RPMI7951 (cell line): ENCODE measurements at places on chromosomes 13 and 19. TPM values are rescaled to one million over a fixed set of nuclear protein-coding genes. Genes with fewer than 3 reads are reported as not detected.
A peak's percentile ranks its signal among the peaks of the same experiment; 100 is the strongest.

Gene OR7D2
- not detected in 2 replicates for total RNA-seq

- DNase-seq: no peak
These were observed 19.0 kb downstream of the NUMBL start for GRCh38 chr19:40671404-40671803.

GRCh38 chr13:100875392-100876043 lies 200.9 kb upstream of the TMTC4 start:
- DNase-seq: peak; percentile 95

Gene C13orf42
- not detected in 2 replicates for total RNA-seq

Gene TSHZ3
- total RNA-seq: 8.5 and 9.9 TPM in 2 replicates

GRCh38 chr19:29040292-29040691 lies 172.7 kb downstream of the UQCRFS1 start:
- no peak for DNase-seq

GRCh38 chr13:74171641-74172040 lies 37.4 kb upstream of the KLF12 start:
- no peak for DNase-seq

- peak; percentile 10 for DNase-seq
These were observed 32.8 kb downstream of the ELF1 start for GRCh38 chr13:40986101-40986856.

DNA sequence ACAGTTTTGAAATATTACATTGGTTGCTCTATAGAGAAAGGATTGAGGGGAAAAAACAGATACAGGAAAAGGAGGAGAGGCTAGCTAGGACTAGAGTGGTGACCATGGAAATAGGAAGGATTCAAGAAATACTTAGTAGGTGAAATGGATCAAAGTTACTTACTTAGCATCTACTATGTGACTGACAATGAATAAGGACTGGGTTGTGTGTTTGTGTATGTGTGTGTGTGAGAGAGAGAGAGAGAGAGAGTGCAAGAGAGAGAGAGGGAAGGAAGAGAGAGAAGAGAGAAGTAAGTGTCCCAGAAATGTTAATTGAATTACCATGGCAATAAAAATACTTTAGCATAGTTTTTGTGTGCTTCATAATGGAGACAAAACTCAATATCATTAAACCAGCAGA lies 7.9 kb downstream of the GPC6 start:
- no peak for DNase-seq

DNA sequence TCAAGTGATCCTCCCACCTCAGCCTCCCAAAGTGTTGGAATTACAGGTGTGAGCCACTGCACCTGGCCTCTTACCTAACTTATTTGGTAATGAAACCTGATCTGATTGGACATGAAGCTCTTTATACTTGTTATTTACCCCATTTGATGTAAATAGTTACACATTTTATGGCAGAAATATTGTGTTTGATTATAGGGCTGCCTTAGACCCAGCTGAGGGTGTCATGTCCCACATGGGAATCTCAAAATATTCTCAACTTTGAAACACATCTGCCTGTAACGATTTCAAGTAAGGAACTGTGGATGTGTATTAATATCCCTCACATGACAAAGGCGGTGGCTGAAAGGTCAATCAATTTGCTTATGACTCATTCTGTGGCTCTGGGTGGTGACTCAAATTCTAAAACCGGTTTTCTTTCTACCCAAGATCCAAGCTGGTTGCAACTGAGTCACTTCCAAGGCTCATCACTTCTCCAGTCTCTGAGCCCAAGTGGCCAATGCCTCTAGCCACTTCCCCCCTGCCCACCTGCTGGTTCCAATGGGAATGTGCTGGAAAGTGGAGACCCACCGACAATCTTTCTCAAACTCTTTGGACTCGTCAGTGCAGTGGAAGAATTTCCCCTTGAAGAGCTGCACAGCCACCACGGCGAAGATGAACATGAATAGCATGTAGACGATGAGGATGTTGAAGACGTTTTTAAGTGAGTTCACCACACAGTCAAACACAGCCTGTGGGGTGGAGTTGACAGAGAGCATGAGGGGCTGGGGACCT lies 110.9 kb downstream of the IER2 start:
- DNase-seq: peak; percentile 93

DNA sequence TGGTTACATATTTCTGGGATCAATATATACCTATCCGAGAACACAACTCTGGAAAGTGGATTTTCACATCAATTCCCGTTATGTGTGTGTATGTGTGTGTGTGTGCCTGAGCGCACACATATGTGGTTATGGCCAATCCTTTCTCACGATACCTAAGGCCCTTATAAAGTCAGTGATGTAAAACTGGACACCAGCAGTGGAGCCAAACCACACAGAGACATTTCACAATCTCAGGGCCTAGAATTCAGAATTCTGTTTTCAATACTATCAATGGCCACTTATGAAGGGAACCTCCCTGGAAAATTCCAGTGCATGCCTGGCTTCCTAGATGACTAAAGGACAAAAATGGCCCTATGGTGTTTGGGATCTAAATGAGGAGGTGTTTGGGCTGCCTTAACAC lies 187.3 kb upstream of the UBL3 start:
- peak; percentile 86 for DNase-seq

DNA sequence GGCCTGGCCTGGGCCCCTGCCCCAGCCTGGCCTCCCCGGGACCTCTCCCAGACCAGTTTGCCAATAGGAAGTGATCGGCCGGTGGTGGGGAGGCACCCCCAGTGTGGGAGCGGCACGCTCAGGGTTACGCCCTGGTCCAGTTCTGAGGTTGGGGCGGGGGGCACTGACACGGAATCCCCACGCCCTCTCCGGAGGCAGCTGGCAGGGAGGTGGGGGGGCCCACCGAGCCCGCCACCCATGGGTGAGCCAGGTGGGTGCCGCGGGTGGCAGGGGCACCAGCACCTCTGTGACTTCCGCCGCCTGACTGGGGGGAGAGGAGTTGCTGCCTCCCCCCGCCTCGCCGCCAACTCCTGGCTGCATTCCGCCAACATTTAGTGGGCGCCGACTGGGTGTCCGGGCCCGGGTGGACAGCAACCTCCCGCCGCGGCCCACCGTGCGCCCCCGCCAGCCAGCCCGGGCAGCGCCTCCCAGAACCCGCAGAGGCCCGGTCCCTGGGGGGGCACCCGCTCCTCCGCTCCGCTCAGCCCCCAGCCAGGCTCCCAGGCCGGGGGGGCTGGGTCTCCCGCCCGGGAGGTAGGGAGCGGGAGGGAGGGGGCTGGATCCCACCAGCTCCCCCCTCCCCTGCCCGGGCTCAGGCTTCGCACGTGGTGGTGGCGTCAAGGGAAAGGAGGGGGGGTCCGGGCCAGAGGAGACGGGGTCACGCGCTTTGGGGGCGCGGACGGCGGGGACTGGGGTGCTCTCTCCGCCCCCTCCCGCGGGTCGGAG lies 2.0 kb downstream of the ZBTB7A start:
- DNase-seq: no peak

Gene SYCN
- not detected in 2 replicates for total RNA-seq

DNA sequence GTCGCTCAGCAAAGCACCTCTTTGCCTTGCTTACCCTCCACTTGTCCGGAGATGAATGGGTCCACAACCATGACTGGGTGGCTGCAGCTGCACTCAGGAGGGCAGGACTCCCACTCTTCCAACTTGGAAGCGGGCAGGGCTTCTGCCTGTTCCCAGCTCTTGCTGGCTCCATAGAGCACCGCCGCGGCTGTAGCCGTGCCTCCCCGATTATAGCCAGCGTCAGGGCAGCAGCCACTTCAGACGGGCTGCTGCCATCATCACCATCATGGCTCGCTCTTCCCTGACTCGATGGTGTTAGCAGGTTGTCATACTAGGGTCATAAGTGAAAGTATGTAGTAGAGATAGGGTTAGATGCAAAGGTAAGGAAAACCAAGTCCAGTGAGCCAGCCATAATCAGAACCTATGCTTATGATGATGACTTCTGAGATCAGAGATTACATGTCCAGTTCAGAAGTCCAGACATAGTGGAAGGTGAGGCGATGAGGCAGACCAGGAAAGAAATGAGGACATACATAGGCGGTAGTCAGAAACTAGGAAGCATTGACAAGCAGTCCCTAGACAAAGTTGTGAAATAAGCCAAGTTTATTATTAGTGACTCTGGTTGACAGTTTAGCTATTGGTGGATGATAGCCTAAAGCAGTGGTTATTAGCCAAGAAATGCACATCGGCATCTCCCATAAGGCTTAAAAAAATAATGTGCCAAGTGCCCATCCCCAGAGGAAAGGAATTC lies 4.4 kb upstream of the INTS6 start:
- DNase-seq: no peak

GRCh38 chr19:21740559-21740958 lies 26.8 kb downstream of the ZNF100 start:
- no peak for DNase-seq

GRCh38 chr19:54644056-54644455 lies 13.8 kb downstream of the LILRB1 start:
- DNase-seq: no peak

- no peak for DNase-seq
These were observed 335.2 kb downstream of the SLITRK1 start for GRCh38 chr13:83547043-83547442.

Gene COL4A2
- 181 and 212 TPM in 2 replicates for total RNA-seq

- DNase-seq: no peak
These were observed 14.3 kb downstream of the FUT6 start for GRCh38 chr19:5825178-5825577.

GRCh38 chr13:30660796-30661195 lies 43.1 kb downstream of the USPL1 start:
- DNase-seq: no peak

- no peak for DNase-seq
These were observed 15.7 kb downstream of the ARID3A start for GRCh38 chr19:941292-942132.

GRCh38 chr13:36668316-36668715 lies 5.5 kb upstream of the SERTM1 start:
- DNase-seq: no peak

DNA sequence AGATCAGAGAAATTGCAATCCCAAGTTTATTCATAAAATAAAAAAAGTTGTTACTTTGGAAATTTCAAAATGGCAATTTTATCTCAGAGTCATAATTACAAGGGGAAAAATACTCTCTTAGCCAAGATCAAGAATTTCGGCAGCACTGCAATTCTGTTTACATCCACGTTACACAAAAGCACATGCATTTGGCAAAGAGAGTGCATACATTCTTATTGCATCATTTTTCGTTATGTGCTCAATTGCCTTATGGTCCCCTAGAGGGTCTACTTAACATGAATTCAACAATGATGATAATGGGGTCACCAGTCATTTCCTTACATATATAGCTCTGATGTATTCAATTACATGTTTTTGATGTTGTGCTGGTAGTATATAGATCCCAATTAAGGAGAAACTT lies 498.0 kb downstream of the DIAPH3 start:
- no peak for DNase-seq

Gene PPP1R13L
- 4.5 and 5.3 TPM in 2 replicates for total RNA-seq

Gene PCDH17
- total RNA-seq: under 0.01 TPM in 1 of 2 replicates, not detected in the other

DNA sequence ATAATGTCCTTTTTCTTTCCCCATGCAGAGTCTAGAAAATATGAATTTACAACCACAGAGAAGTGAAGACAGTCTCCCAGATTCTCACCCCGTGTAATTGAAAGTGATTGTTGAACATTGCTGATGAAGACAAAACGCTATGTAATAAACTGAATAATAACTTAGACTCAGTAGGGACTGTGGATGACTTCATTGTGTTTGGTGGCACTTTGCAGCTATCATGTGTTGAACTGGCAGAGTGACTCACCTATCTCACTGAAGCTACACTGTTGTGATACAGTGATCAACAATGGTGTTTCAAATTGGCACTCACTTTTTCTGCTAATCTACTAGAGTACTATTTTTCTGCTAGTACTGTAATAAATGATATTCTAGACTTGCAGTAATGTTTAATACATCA lies 261.3 kb downstream of the DACH1 start:
- DNase-seq: no peak

DNA sequence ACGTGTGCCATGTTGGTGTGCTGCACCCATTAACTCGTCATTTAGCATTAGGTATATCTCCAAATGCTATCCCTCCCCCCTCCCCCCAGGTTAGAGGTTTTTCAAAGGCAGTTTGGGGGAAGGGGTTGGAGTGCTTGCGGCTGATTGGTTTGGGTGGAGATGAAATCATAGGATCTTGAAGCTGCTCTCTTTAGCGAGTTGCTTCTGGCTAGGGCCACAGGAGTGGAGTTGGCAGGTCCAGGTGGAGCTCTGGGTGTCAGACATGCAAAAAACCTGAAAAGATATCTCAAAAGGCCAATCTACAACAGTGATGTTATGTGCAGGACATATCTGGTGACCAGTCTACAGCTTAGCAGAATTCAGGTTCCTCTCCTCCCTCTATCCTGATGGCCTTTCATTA lies 32.6 kb upstream of the CXCL17 start:
- no peak for DNase-seq

DNA sequence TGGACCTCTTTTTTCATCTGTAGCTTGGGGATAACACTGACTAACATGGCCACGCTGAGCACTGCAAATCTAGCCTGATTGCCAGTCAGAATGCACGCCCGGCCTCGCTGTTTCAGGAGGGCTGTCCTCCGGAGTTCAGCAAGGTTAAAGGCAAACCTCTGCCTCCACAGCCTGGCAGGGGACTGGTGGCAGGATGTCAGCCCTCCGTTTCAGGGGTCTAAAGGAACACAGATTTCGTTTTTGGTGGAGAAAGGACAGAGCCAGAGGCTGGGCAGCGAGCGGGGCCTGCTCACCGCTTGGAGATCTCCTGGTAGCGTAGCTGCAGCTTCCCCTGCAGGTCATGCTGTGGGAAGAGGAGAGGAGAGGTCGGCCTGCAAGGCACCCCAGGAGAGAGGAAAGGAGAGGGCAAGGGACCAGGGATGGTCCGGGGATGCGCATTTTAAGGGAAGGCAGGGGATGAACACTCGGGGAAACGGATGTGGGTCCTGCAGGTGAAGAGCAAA lies 560 bp downstream of the NDUFA7 start:
- peak; percentile 49 for DNase-seq

- DNase-seq: peak; percentile 23
These were observed 12.3 kb downstream of the FAM187B start for GRCh38 chr19:35216016-35216832.

Gene GARIN5A
- total RNA-seq: 1.3 TPM in 1 of 2 replicates, not detected in the other

- DNase-seq: peak; percentile 48
These were observed 1418.4 kb downstream of the UQCRFS1 start for GRCh38 chr19:27794494-27795042.

Gene PABPC3
- total RNA-seq: 0.10 and 0.12 TPM in 2 replicates

- DNase-seq: peak; percentile 44
These were observed 37.3 kb upstream of the ALOX5AP start for GRCh38 chr13:30697996-30698401.

Gene VAV1
- total RNA-seq: 0.12 TPM in 1 of 2 replicates, not detected in the other

DNA sequence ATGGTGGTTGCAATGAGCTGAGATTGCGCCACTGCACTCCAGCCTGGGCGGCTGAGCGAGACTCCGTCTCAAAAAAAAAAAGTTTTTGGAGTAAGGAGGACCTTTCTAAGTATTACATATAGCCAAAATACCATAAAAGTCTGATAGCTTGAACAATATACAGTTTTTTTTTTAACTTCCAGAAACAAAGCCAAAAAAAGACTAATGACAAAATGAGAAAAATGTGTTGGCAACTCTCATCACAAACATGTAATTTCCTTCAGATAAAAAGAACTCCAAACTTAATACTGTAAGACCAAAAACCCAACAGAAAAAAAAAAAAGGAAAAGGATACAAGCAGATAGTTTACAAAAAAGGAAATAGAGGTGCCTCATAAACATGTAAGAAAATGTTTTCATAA lies 68.2 kb upstream of the MED4 start:
- no peak for DNase-seq
